ENCODE measurements at places on chromosomes 5 and 9.

- DNase-seq, result no peak
Measured at GRCh38 chr5:6728795-6729183, 15.6 kb downstream of the TENT4A start.

DNA sequence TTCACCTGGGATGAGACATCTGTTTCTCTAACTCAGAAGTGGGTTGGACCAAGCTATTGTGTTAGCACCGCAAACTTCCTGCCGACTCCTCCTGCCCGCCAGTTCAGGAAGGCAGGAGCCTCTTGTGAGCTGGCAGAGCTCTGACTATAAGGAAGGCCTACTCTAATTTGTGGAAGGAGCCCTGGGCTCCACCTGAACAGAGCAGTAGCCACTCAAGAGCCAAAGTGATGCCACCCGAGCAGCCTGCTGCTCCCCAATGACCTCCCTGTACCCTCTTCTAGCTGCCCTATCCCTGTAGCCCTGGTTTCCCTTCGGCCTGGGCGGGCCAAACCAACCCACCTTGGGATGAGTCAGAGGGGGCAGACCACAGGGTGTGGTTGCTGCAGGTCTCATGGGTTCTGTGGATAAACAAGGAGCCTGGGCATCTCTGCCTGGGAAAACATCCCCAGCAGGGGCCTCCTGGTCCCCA lies 81.6 kb downstream of the PSD2 start:
- no peak for DNase-seq

- no peak for DNase-seq
Measured at GRCh38 chr5:67248703-67249589, 52.3 kb upstream of the CD180 start.

- no peak for DNase-seq
Measured at GRCh38 chr5:52682492-52682891, 105.2 kb upstream of the ITGA1 start.

DNA sequence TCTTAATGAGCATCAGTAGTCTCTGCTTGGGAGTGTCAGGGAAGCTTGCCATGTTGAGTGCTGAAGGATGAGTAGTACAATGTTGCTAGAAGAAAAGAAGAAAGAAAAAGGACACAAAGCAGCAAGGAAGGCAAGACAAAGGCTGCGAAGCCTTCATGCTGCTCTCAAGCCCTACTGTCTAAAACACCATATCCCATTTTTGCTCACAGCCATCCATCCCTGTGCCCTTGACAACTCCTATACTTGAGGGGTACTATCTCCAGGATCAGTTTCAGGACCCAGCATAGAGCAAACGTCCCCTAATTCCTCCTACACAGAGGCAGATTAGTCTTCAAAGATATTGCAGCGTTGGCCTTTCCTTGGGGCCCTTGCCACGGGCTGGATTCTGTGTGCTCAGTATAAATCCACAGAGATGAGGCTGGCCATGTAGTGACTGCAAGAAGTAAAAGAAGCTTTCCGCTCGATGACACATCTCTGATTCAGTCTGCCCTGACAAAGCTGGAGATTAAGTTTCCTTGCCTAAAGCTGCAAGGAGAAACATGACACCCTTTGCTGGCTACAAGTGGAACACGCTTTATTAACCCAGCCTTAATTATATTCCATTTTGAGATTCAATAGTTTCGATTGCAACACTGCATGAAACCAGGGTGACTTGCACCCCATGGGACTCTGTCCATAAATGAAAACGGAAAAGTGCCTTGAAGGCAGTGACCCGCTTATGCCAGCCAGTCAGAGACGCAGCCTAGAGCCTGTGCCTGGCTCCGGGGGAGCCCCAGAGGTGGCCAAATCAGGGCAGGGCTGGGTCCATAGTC lies 304.6 kb downstream of the ACTL7B start:
- DNase-seq, result no peak

DNA sequence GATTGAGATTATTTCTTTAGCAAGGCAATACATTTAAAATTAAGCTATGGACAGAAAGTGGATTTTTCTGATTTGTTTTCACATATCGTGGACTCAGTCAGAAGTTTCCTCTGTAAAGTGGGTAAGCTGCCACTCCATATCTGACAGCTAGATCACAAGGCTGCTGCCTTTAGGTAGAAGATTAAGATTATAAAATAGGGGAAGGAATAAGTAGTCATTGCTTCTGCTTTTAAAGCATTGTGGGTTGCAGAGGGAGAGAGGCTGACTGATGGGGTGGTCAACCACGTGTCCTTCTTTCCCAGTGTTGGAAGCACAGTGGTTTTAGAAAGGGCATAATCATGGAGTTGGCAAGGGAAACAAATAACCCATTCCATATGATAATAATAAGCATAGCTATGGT lies 74.3 kb upstream of the MOCS2 start:
- no peak for DNase-seq

Measured in GOT3 (cell line).